Stimulated activated CD4-positive, alpha-beta T cell treated with anti-CD3 and anti-CD28 coated beads, Interleukin-1b, Interleukin-23, amount 100 ng/mL, for 24 hours (primary cell): ENCODE measurements at places on chromosomes 2 and 18.

- no peak for DNase-seq
These were observed 38.3 kb upstream of the EPB41L3 start for GRCh38 chr18:5582076-5582475.

GRCh38 chr2:53969285-53969967 is 1.4 kb downstream of the PSME4 start:
- DNase-seq = no peak

DNA sequence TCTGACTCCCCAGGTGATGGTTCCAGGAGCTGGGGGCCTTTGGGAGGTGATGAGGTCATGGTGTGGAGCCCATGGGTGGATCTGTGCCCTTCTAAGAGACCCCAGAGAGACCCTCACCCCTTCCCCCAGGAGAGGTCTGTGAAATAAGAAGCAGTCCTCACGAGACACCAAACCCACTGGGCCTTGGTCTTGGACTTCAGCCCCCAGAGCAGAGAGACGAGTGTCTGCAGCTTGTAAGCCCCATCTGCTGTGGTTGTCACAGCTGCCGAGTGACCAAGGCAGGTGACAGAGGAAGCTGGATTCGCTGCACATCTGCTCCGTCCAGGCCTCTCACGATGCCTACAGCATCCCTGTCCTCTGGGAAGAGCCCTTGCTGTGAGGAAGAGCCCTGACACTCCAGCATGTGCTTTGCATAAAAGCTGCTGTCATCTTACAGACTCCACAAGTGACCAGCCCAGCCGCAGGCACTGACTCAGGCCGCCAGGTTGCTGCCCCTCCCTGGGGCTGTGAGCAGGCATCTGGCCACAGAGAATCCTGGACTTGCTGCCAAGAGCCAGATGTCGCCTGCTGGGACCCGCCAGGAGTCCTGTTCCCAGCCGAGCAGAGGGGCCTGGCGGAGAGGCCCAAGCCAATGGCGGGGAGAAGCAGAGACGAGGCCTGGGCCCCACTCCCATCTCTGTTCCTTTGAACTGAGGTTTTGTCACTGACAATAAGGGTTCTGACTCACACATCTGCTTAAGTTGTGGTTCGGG is 150.8 kb downstream of the PXDN start:
- DNase-seq = no peak

DNA sequence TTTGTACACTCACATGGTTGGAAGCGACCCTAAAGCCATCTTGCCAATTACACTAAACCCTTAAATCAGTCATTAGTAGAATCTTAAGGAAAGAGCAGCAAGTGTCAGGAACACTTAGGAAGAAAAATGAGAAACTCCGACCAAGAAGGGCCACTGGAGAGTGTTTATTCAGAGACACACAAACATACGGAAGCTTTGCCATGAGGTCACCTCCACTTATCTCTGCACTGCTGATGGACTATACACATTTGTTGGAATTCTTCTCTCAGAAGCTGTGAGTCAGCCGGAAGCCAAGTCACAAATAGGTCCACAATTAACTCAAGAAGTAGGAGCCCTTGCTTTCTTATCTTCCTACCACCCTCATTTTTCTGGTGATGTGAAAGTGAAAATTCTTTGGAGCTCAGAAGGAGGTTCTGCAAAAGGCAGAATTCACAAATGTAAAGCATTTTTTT is 21.6 kb downstream of the BMP10 start:
- DNase-seq = no peak

GRCh38 chr2:216300906-216301305 is 71.4 kb downstream of the MARCHF4 start:
- no peak for DNase-seq

- no peak for DNase-seq
These were observed 50.7 kb downstream of the IL1R2 start for GRCh38 chr2:102042196-102043081.

GRCh38 chr2:190540048-190540447 is 5.5 kb upstream of the NEMP2 start:
- no peak for DNase-seq
